ENCODE measurements at places on chromosomes 11 and 22.

DNA sequence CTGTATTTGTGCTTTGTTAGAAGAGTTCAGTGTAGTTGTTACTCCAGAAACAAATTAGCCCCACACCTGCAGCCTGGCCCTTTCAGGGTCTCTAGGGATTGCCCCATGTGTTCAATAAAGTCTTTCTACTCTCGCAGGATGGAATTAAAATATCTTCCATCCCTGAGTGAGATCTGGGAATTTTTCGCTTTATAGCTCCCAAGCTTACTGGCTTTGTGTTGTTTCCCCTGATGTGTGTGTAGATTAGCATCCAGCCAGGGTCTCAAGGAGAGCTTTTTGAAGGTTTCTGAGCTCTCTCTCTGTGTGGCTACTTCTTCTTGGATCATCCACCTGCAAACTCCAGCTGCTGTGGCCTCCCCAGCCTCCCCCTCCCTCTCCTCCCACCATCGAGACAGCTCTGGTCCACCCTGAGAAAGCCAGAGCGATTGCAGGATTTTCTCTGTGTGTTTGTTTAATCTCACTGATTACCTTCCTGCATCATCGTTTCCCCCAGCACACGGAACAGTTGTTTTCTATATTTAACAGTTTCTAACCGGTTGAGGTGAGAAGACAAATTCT is 553.5 kb downstream of the TBC1D22A start:
- DNase-seq: no peak

DNA sequence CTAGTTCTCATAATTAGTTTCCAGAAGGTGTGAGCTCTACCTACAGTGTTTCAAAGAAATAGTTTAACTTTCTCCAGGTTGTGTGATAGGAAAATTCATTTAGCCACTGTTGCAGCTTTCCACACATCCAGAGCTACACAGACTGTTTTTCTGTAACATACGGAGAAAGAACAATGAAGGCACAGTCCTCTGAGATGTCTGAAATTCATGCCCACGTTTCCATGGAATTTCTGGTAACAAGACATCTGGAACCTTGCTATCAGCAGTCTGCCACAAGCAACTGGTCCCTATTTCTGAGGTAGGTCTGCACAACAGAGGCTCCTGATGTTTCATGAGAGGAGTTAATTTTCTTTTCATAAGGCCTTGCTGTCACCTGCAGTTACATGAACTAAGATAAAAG is 273.3 kb upstream of the C11orf87 start:
- no peak for DNase-seq

GRCh38 chr11:33869481-33870422 is 22.1 kb downstream of the LMO2 start:
- DNase-seq: peak; percentile 27

- no peak for DNase-seq
These were observed 25.8 kb upstream of the CACNG2 start for GRCh38 chr22:36729321-36729720.

DNA sequence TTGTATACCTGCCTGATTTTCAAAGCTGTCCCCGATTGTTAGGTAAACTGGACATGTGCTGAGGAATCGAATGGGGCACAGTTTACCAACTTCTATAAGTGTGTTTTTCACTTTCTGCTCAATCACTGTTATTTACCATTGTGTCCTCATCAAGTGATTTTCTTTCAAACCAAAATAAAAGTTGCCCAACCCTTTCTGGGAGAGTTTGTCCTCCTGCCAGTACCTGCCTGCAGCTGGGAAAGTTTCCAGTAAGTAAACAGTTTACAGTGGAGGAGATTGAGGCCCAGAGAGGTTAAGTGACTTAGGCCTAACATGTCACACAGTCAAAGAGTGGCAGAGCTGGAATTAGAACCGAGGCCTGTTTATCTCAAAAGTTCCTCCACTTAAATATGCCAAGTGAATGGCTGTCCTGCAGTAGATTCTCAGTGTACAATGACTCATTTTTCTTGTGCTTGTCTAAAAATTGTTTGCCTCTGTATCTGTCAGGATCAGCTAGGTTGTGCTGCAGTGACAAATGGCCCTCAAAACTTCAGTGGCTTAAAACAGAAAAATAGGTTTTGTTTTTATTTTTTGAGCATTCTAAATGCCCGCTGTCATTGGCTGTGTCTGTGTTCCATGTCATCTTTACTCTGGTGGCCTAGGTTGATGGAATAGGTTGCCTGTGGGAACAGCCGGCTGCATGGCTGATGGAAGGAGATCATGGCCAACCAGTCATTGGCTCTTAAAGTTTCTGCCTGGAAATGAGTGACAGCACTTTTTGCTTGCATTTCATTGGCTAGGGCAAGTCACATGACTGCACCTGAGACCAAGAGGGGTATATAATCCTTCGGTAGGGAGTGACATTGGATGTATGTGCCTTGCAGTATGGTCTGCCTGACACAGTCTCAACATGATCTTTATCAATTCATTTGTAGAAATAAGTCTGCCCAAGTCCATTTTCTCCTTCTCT is 61.8 kb upstream of the CRYBB3 start:
- DNase-seq: no peak

- peak; percentile 57 for DNase-seq
These were observed 5.8 kb downstream of the PIWIL3 start for GRCh38 chr22:24768537-24769374.

DNA sequence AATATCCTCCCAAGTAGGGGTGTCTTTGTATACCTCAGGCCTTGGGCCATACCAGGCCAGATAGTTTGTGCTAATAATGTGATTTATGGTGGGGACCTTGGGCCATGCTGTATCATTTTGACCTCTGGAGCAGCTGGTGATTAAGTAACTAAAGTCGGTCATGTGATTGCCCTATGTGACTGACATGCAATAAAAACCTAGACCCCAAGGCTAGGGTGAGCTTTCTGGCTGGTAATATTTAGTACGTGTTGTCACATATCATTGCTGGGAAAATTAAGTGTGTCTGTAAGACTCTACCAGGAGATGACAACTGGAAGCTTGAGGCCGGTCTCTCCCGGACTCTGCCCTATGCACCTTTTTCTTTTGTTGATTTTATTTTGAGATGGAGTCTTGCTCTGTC is 12.6 kb upstream of the TFIP11 start:
- DNase-seq: no peak

- peak; percentile 85 for DNase-seq
These were observed 57.2 kb downstream of the NAV2 start for GRCh38 chr11:19769820-19770219.

- peak; percentile 17 for DNase-seq
These were observed at the start of gene RASL10A for GRCh38 chr22:29315286-29316140. TSS of gene RASL10A (minus strand) at chr22:29315697. CDS start at chr22:29315246, 451 bp downstream.

DNA sequence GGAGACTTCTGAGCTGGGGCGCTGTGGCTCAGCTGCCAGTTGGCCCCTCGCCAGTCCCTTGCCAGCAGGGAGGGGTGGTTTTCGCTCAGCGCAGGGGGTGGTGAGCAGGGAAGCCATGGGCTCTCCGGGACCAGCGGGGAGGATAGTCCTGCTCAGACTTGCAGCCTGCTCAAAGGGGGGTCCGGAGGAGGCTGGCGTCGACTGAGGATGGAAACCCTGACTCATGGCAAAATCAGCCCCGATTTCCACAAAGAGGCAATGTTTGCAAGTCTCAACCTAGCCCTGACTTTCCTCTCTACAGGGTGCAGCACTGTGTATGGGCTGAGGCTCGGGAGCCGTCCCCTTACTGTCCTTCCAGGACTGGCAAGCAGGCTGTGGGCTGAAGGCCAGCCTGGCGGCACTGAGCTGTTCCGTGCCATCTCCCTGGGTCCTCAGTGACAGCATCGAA is 35.1 kb downstream of the FBLN1 start:
- DNase-seq: peak; percentile 97

GRCh38 chr11:27183672-27184457 is 143.2 kb downstream of the BBOX1 start:
- DNase-seq: peak; percentile 74

GRCh38 chr11:31927982-31928381 is 116.9 kb upstream of the PAX6 start:
- DNase-seq: no peak

DNA sequence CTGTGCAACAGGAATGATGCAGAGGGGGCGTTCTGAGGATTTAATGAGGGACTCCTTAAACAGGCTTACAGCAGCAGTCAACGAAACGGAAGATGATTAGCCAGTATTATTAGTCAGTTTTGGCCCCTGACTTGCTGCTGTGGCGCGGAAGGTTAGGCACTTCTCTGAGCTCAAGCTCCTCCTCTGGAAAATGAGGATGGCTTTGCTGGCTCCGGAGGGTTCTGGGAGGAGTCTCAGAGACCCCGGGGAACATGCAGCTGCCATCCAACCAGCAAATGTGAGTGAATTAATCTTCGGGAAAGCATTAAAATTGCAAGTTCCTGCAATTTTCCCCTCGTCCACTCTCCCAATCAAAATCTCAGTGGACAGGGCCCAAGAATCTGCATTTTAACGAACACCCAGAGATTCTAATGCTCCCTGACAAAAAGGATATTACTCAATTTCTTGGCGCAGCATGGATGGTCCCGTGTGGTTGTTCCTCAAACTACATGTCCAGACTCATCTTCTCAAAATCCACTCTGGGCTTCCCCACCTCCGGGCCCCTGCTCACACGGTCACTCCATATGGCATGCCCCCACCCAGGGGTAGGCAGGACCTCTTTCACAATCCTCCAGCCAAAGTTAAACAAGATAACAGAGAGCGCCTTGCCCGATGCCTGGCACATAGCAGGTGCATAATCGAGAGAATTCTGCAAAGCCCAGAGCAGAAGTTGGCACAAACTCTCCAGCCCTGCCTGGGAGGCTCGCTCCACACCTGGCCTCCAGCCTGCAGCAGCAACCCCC is 6.4 kb downstream of the ELFN2 start:
- DNase-seq: no peak

GRCh38 chr11:112162761-112163546 is 940 bp downstream of the IL18 start:
- DNase-seq: peak; percentile 69

GRCh38 chr11:128208329-128209137 is 378.8 kb downstream of the ETS1 start:
- peak; percentile 93 for DNase-seq

GRCh38 chr11:19055016-19055415 is 5.5 kb downstream of the MRGPRX2 start:
- DNase-seq: no peak

DNA sequence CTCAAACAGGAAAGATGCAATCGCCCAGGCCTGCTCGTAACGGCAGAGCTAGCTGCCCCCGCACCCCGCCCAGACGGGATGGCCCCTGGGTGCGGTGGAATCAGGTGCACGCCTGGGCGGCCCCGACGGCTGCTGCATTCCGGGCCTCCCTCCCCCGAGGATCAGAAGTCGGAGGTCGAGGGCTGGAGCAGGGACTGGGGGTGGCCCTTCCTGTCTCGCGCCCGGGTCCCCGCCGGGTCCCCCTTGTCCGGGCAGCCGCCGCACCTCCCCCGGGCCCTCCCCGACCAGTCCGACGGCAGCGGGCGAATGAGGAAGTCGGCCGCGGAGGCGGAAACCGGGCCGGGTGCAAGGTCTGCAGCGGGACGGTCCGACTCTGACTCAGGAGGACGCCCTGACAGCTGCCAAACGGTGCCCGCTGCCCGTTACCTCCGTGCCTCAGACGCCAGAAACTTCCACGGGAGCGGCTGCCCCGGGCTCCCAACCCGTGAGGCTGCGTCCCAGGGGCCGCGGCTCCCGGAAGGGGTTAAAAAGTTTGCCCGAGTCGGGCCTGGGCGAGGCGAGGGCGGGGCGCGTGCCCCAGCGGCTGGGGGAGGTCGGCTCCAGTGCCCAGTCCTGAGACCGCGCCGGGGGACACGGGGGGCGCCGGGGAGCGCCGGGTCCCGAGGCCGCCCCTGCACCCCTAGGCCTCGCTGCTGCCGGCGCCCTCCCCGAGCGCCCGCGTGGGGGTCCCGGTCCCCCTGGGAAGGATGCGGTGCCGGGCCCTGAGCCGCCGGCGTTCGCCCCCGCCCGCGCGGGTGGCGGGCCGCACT is 663 bp downstream of the MYH9 start:
- DNase-seq: peak; percentile 41

GRCh38 chr11:26676641-26677040 is 45.2 kb downstream of the SLC5A12 start:
- DNase-seq: no peak

DNA sequence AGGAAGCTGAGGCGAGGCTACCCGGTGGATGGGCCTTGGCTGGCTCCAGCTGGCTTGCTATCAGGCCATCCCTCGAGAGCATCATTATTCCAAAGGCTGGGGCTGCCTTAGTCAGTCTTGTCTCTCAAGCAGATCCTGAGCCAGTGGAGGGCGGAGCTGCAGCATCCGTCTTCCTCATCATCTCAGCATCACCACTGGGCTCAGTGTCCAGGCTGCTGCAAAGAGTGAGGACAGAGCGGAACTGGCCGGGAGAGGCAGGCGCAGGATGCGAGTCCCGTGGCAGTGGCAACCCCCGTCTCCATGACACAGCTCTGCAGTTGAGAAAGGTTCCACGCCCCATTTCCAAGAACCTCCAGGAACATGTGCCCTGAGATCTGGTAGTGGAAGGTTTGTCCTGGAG is 4.4 kb downstream of the TP53I11 start:
- DNase-seq: no peak

GRCh38 chr11:63551091-63551888 is 11.9 kb downstream of the PLAAT2 start:
- DNase-seq: no peak

GRCh38 chr11:107849790-107850189 is 8.8 kb downstream of the SLC35F2 start:
- DNase-seq: no peak

DNA sequence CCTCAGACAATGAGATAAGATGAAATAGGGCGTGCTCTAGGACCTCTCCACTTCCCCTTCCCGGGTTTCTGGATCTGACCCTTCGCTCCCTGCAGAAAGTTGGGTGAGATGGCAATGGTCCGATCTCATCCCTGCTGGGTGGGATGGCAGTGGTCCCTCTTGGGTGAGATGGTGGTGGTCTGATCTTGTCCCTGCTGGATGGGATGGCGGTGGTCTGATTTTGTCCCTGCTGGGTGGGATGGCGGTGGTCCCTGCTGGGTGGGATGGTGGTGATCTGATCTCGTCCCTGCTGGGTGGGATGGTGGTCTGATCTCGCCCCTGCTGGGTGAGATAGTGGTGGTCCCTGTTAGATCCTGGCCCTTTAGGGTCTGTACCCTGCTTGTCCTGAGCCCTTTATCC is 21.3 kb downstream of the ST14 start:
- DNase-seq: no peak

GRCh38 chr11:18285841-18286240 is 19.8 kb downstream of the SAA1 start:
- peak; percentile 41 for DNase-seq

- peak; percentile 77 for DNase-seq
These were observed 81.3 kb downstream of the PHF21A start for GRCh38 chr11:46039990-46040389.
